A549 treated with Mapracorat at 1 μM for 4 hours (cell line): ENCODE measurements at places on chromosomes 3 and 15. TPM values are rescaled to one million over a fixed set of nuclear protein-coding genes. Genes with fewer than 3 reads are reported as not detected.

Gene CLN6
- total RNA-seq, result 60.4 to 85.4 TPM (median 82.2 TPM) in 5 replicates

Gene NDN
- 0.08 to 0.13 TPM in 2 of 5 replicates, not detected in the others for total RNA-seq

Gene ZNF620
- total RNA-seq, result 1.4 to 1.8 TPM (median 1.5 TPM) in 5 replicates

Gene CHRFAM7A
- total RNA-seq, result 4.6 to 8.9 TPM (median 7.4 TPM) in 5 replicates

Gene MASP1
- total RNA-seq, result not detected in 5 replicates

Gene FEZF2
- total RNA-seq, result not detected in 5 replicates

Gene GHSR
- not detected in 5 replicates for total RNA-seq

Gene WDR6
- 56.1 to 78.2 TPM (median 75.6 TPM) in 5 replicates for total RNA-seq

Gene CCR9
- total RNA-seq, result not detected in 5 replicates

Gene CLDND1
- total RNA-seq, result 46.3 to 65.9 TPM (median 61.6 TPM) in 5 replicates

Gene MLF1
- 21.4 to 27.3 TPM (median 25.5 TPM) in 5 replicates for total RNA-seq

Gene RASGRF1
- 0.19 to 0.42 TPM (median 0.39 TPM) in 5 replicates for total RNA-seq

Gene EEF1AKMT4
- total RNA-seq, result 9.6 to 13.2 TPM (median 11.4 TPM) in 5 replicates

Gene CIDEC
- 50.4 to 66.9 TPM (median 56.5 TPM) in 5 replicates for total RNA-seq

Gene OR5K4
- not detected in 5 replicates for total RNA-seq

Gene COL7A1
- total RNA-seq, result 116 to 206 TPM (median 180 TPM) in 5 replicates

Gene KIF15
- 7.5 to 10.8 TPM (median 8.1 TPM) in 5 replicates for total RNA-seq

Gene SEMA7A
- total RNA-seq, result 1.5 to 2.1 TPM (median 1.7 TPM) in 5 replicates

Gene IL16
- 0.53 TPM in 1 of 5 replicates, not detected in the others for total RNA-seq

Gene LARP6
- total RNA-seq, result 50.6 to 85.9 TPM (median 79.7 TPM) in 5 replicates

Gene CCR5
- not detected in 5 replicates for total RNA-seq

Gene LRTM1
- total RNA-seq, result not detected in 5 replicates

Gene SLC22A14
- total RNA-seq, result 0.06 to 0.07 TPM (median 0.07 TPM) in 3 of 5 replicates, not detected in the others

Gene CCDC54
- not detected in 5 replicates for total RNA-seq

Gene C3orf20
- 0.06 to 0.07 TPM in 2 of 5 replicates, not detected in the others for total RNA-seq

Gene SLC24A5
- not detected in 5 replicates for total RNA-seq

Gene TNFAIP8L3
- total RNA-seq, result 23.0 to 30.6 TPM (median 25.9 TPM) in 5 replicates

Gene MAPKAPK3
- 24.2 to 28.7 TPM (median 28.3 TPM) in 5 replicates for total RNA-seq

Gene PIAS1
- total RNA-seq, result 16.1 to 22.9 TPM (median 22.3 TPM) in 5 replicates

Gene ITIH1
- total RNA-seq, result not detected in 5 replicates

Gene CSPG4
- 0.06 to 0.13 TPM (median 0.10 TPM) in 5 replicates for total RNA-seq

Gene INAFM2
- 5.2 to 6.8 TPM (median 6.4 TPM) in 5 replicates for total RNA-seq

Gene TM4SF1
- total RNA-seq, result 1,029 to 1,594 TPM (median 1,260 TPM) in 5 replicates

Gene SLC38A3
- total RNA-seq, result 0.08 to 0.22 TPM (median 0.16 TPM) in 3 of 5 replicates, not detected in the others

Gene LRRC49
- total RNA-seq, result 4.3 to 7.1 TPM (median 5.4 TPM) in 5 replicates

Gene ELL3
- 0.97 to 2.2 TPM (median 1.4 TPM) in 5 replicates for total RNA-seq

Gene HTR3D
- total RNA-seq, result not detected in 5 replicates

Gene OR5K2
- total RNA-seq, result not detected in 5 replicates

Gene DAZL
- not detected in 5 replicates for total RNA-seq

Gene GOLGA6L7
- not detected in 5 replicates for total RNA-seq

Gene DHX30
- total RNA-seq, result 35.9 to 46.3 TPM (median 43.8 TPM) in 5 replicates

Gene C3orf70
- 0.02 to 0.05 TPM (median 0.04 TPM) in 3 of 5 replicates, not detected in the others for total RNA-seq

Gene ACAN
- total RNA-seq, result 0.77 to 0.99 TPM (median 0.84 TPM) in 5 replicates

Gene P2RY13
- total RNA-seq, result not detected in 5 replicates

Gene UPK1B
- total RNA-seq, result 10.7 to 14.6 TPM (median 12.3 TPM) in 5 replicates

Gene SPSB4
- total RNA-seq, result 0.07 to 0.21 TPM (median 0.12 TPM) in 5 replicates

Gene SI
- total RNA-seq, result not detected in 5 replicates

Gene LXN
- total RNA-seq, result 52.7 to 66.9 TPM (median 53.5 TPM) in 5 replicates

Gene TPRG1
- 0.07 to 0.33 TPM (median 0.12 TPM) in 5 replicates for total RNA-seq

Gene FSIP1
- 0.70 to 1.1 TPM (median 0.89 TPM) in 5 replicates for total RNA-seq

Gene IL20RB
- 0.77 to 1.1 TPM (median 0.97 TPM) in 5 replicates for total RNA-seq

Gene C3orf85
- not detected in 5 replicates for total RNA-seq

Gene MAP1A
- total RNA-seq, result 0.57 to 0.66 TPM (median 0.64 TPM) in 5 replicates

Gene FGD5
- total RNA-seq, result not detected in 5 replicates

Gene GOLGA6A
- total RNA-seq, result 0.07 to 0.26 TPM (median 0.10 TPM) in 5 replicates

Gene PPP1R14D
- 0.20 to 0.33 TPM in 2 of 5 replicates, not detected in the others for total RNA-seq

Gene IL17RD
- total RNA-seq, result 0.54 to 1.4 TPM (median 1.1 TPM) in 5 replicates

Gene CTXN2
- total RNA-seq, result not detected in 5 replicates
